Stimulated activated CD4-positive, alpha-beta T cell treated with anti-CD3 and anti-CD28 coated beads, Interleukin-4, amount 100 ng/mL, for 48 hours (primary cell): ENCODE measurements at places on chromosomes 16 and 17.
A peak's percentile ranks its signal among the peaks of the same experiment; 100 is the strongest.

DNA sequence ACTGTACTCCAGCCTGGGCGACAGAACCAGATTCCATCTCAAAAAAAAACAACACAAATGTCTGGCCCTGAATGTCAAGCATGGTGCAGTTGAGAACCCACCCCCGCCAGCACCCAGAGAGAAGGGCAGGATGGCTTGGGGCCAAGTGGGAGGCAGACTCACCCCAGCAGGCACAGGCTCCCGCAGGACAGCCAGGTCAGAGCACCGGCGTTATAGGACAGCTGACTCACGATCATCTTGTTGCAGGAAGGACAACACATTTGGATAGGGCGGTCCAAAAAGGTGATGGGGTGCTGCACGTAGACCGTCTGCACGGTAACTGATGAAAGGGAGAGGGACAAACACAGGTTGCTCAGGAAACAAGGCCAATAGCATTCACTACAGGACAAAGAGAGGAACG is 33.3 kb downstream of the LITAF start:
- no peak for DNase-seq

- no peak for DNase-seq
Measured at GRCh38 chr17:72126575-72127486, 6.0 kb downstream of the SOX9 start.

- no peak for DNase-seq
Measured at GRCh38 chr16:24667244-24667764, 62.1 kb upstream of the TNRC6A start.

DNA sequence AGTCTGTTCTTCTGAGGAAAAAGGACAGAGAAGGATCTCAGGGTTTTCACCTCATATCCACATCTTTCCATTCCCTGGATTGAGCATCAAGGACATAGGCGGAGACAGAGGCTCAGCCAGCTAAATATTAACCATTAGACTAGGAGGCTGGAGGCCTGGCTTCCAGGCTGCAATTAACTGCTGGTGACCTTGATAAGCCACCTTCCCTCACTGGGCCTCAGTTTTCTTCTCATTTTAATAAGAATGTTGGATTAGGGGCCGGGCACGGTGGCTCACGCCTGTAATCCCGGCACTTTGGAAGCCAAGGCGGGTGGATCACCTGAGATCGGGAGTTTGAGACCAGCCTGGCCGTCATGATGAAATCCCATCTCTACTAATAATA is 25.6 kb upstream of the CNOT1 start:
- no peak for DNase-seq

- DNase-seq, result no peak
Measured at GRCh38 chr17:50056961-50057330, 1.0 kb downstream of the ITGA3 start.

- DNase-seq, result peak; percentile 64
Measured at GRCh38 chr16:1378804-1379303, 27.1 kb downstream of the GNPTG start.
